Renal cortical epithelial cell (primary cell): ENCODE measurements at places on chromosomes 5 and 9.
A peak's percentile ranks its signal among the peaks of the same experiment; 100 is the strongest.

- DNase-seq = peak; percentile 90
These were observed 88.8 kb upstream of the EQTN start for GRCh38 chr9:27385606-27386322.

DNA sequence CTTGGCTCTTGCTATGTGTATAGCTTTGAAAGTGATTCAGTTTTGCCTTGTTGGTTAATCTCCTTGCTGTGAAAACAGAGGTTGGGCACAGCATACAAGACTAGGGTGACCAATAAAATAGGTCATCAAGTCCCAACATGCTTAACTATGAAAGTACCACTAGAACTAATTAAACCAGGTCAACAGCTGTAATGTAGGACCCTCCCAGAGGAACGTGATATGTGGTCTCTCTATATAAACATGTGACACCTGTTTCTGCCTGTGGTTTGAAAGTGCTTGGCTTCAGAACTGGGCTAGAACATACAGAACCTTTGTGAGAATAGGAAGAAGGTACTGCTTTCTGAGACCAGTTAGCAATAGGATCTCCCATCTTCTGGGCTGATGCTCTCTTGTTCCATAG, 297.1 kb downstream of the FBXL7 start:
- DNase-seq = no peak

- DNase-seq = no peak
These were observed 737 bp downstream of the NANS start for GRCh38 chr9:98057138-98057799.

DNA sequence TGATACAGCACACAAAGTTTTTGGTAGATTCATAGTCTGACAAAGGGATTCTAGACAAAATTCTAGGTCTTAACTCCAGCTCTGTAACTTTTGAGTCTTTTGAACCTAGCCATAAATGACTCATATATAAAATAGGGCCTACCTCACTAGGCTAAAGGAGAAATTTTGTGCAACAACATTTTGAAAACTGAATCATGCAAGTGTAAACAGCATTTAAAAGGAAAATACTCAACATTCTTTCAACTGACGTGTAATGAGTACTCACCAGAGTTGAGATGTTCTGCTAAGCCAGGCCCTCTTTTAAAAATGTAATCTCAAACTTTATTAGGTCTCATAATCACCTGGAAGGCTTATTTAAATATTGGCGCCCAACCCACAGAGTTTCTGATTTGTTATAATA, 113.2 kb downstream of the STK32A start:
- peak; percentile 63 for DNase-seq

DNA sequence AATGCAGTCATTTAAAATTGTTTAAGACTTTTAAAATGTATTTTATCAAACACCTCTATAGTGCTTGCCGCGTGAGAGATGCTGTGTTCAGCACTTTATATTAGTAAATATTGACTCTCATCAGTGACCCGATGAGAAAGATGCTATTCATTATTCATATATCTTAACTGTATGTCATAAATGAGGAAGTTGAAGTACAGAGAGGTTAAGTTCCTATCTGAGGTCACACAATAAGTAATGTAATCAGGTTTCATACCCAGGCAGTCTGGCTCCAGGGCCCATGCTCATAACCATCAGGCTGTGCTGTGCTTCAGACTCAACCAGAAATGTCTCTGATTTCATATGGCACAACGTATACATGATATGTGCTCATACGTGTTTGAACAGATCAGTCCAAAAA, 119.0 kb downstream of the SV2C start:
- DNase-seq = no peak

DNA sequence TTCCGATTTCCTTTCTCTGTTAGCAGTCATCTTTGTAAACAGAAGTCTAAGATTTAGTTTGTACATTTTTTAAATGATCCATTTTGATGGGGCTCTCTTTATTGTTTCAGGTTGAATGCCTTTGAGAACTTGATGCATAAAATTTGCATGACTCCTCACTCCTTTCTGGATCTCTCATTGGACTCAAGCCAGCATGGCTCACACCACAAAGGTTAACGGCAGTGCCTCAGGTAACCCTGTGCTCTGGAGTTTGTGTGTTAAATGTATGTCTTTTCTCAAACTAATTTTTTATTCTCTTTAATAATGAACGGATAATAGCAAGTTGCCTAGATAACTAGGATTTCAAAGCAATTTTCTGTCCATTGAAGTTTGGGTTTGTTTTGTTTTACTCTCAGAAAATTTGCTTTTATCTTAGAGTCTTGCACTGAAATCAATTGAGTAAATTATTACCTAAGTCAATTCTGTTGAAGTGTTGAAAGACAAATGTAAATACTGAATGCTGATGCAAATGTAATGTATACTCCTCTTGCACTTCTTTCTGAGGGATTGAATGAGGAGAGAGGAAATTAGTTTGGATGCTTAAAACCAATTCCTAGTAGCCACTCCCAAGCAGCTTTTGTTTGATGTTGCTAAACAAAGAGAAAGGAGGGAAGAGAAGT, 164.6 kb upstream of the DMRT1 start:
- DNase-seq = peak; percentile 73

DNA sequence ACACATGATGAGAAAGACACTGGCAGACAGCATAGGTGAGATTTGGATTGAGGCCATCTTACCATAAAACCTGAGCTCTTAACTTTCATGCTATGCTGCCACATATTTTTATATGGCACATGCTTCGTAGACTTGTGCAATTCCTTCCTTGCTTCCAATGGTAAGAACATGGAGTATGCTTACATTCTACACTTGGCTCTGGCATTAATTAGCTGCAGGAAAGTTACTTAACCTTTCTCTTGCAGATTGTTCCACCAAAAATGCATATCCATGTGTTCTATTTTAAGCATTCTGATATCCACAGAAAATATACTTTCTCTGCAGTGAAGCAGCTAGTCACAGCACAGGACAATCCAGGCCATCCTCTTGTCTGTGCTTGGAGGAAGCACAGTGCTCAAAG, 119.4 kb downstream of the MPDZ start:
- no peak for DNase-seq

DNA sequence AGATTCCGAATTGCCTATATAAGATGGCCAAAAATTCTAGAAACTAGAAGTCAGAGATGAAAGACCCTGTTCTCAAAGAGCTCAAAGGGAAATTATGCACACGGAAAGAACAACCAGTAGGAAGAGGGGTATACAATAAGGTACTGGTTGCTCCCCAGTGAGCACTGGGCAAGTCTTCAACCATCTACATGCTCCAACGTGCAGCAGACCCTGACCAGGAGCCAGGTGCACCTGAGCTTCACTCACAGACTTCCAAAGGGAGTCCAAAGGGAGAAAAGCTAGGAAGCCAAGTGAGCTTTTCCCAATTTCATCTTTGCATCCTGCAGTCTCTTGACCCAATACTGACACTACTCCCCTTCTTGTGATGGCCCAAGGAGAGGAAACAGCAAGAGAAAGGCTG, 3.9 kb downstream of the REEP5 start:
- no peak for DNase-seq

GRCh38 chr5:162209005-162209605, 141.5 kb downstream of the GABRG2 start:
- peak; percentile 53 for DNase-seq

- peak; percentile 51 for DNase-seq
These were observed 66.4 kb downstream of the RETREG1 start for GRCh38 chr5:16550316-16550952.

DNA sequence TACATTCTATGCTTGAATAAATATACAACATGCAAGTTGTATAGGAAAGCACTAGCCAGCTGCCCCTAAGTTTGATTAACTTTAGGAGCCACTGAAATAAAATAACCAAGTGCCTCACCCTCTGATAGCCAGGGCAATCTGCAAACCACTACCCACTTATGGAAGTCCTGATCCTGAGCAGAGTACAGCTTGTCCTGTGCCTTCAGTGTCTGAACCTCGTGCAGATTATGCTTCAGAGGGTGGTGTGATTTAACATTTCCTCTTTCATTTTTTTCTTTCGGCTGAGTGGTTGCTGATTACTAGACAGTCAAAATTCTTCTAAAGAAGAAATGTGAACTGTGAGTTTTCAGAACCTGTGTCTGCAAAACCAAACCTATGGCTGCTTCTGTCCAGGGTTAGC, 327.7 kb downstream of the PIK3R1 start:
- DNase-seq = no peak

DNA sequence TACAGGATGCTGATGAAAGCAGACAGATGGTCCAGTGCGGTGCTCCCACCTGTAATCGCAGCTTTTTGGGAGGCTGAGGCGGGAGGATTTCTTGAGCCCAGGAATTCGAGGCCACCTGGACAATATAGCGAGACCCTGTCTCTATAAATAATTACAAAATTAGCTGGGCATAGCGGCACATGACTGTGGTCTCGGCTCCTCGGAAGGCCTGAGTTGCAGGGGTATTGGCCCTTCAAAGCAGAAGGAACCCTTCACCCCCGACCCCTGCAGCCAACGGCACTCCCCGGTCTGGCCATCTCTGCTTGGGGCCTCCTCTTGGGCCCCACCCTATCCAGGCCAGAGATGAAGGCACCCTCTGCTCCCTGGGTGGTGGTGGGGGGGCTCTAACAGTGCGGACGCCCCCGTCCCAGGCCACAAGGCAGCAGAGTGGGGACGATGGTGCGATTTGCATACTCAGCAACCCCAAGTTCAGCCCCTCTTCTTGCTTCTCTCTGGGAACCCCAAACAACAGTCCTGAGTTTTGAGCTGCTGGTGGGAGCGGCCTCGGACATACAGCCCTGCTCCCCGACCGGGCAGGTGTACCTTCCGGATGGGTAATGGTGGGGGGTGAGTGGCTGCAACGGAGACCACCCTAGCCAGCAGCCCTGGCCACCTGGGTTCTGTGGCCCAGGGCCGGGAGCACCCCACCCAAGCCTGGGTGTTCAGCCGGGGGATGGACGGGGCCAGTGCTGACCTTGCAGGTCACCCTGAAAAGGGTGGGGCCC, 50.7 kb downstream of the NACC2 start:
- no peak for DNase-seq

DNA sequence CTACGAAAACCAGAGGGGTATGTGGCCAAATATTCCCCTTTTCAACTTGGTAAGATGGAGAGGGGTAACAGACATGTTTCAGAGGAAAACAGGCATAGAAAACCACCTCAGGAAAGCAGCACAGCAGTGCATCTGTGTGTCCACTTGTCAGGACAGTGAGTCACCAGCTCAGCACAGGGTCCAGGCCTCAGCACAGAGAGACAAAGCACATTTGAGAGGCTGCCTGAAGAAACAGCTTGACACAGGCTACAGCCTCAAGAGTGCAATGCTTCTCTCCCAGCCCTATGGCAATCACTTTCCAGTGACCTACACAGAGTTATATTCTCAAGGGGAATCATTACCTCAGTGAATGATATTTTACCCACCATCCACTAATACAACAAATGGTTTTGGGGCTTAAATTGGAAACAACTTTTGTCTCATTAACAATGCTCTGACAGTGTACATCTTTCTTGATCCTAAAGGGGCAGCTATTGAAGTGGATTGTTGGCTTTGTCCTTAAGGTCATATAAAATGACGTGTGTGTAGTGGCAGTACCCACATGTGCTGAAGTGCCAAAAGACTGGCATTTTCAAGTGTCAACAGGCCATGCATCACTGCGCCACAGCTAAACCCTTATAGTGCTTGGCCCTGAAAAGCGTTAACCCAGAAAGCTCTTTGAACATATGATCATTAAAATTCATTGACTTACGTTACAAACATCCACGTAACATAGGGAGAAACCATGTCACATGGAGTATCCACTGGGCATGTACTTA, 46.4 kb downstream of the ERMP1 start:
- no peak for DNase-seq

DNA sequence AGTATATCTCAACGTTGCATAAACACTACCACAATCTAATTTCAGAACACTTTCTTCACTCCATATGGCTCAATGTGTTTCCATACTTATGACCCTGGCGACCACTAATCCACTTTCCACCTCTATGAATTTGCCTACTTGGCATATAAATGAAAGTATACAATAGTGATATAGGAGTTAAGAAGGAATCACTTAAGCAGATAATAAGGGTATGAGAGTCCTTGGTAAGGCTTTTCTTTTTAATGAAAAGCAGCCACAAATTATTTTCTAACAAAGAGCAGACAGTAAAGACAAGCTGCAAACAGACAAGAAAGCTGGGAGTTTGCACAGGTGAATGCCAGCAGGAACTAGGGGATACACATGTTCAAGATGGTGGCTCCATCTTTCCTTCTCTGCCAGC, 615.1 kb upstream of the NUDT12 start:
- DNase-seq = no peak

GRCh38 chr5:172525996-172526360, 71.7 kb upstream of the SH3PXD2B start:
- DNase-seq = no peak

DNA sequence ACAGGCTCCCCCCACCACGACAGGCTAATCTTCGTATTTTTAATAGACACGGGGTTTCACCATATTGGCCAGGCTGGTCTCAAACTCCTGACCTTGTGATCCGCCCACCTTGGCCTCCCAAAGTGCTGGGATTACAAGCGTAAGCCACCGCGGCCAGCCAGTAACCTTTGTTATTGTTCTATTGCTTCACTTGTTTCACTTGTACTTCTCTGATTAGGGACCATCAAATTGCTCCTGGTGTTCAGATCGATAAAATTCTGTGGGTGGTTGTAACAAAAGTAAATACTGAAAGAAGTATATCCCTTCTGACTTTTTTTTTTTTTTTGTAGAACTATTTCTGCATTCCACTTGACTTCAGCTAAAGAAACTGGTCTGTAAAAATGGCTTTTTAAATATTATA, 445.5 kb upstream of the CDH10 start:
- DNase-seq = no peak

DNA sequence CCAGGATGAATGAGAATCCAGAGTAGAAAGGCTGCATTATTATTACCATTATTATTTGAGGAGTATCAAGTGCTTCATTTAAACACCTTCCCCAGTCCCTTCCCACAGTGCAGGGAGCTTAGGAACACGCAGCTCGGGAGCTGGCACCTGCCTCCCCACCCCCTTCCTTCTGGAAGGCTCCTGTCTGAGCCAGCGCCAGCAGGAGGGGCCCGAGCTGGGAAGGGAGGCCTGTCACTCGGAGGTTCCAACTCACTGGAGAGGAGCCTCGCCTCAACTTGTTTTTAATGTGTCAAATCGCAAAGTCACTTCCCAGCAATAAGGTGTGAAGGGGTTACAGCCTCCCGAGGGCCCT, 156.4 kb upstream of the IRX4 start:
- no peak for DNase-seq

DNA sequence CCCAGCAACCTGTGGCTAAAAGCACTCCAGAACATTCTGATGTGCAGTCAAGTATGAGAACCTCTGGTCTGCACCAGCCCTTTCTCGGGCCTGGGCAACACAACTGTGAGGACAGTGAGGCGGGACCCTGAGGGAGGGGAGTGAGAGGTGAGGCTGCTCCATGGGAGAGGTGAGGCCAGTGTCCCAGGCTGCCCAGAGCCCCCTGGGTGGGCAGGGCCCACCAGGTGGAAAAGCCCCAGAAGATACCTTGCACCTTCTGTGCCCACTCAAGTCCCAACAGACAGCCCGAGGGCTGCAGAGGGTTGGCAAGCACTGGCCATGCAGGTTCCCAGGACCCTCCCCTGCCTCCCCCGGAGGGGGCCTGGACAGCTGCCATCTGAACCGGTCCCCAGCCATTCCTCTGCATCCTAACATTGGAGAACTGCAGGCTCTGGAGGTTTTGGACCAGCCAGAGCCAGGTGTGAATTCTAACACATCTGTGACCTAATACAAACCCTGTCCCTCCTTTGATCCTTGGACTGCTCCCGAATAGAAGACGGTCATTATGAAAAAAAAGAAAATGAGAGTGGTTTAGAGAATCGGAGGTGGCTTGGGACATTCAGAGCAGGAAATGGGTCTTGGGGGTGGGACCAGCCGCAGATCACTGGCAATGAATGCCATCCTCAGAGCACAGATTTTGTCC, 57.0 kb downstream of the DUSP1 start:
- DNase-seq = peak; percentile 44
